ENCODE measurements at places on chromosomes 13 and 19. TPM values are rescaled to one million over a fixed set of nuclear protein-coding genes. Genes with fewer than 3 reads are reported as not detected.
A peak's percentile ranks its signal among the peaks of the same experiment; 100 is the strongest.

DNA sequence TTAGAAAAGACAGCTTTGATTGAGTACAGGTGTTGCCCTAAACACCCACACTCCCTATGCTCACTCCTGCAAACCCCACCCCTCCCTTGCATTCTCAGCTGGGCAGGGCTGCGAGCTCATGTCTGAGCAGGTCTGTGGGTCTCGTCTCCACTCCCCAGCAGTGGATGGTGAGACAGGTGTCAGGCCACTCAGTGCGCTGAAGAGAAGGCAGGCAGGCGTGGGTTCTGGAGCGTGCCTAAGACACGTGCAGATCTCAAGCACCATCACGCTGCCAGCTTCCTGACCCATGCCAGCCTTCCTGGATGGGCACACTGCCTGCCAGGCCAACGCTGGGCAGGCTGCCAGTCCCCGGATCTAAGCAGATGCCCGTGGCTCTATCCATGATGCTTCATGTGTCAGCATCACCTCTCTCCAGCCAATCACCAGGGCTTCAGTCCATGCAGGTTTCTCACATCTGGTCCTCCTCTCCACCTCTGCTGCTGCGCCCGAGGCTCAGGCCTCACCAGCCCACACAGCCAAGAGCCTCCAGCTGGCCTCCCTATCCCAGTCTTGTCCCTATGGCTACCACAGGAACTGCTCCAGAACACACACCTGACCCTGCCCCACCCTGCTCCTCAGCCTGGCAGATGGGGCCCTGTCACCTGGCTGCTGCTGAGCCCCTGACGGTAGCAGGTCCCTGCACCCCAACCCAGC is 42.6 kb downstream of the EPS15L1 start:
- no peak for DNase-seq

DNA sequence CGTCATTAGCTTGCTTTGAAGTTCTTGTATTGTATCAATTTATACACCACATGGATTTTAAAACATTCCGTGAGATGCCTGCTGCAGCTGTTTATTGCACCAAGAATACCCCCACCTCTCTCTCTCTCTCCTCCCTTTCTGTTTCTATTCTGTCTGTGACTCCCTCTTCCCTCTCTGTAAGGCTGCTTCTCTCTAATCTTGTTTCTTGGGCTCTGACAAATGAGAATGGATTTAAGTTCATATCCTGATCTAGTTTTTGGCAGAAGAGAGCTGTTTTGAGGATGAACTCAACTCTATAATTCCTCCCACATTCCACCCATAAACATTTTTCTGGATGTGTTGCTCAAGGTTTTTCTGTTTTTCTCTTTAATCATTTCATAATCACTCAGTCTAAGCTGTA is 144.3 kb upstream of the FRY start:
- no peak for DNase-seq

Gene FXYD3
- 0.68 TPM for total RNA-seq

DNA sequence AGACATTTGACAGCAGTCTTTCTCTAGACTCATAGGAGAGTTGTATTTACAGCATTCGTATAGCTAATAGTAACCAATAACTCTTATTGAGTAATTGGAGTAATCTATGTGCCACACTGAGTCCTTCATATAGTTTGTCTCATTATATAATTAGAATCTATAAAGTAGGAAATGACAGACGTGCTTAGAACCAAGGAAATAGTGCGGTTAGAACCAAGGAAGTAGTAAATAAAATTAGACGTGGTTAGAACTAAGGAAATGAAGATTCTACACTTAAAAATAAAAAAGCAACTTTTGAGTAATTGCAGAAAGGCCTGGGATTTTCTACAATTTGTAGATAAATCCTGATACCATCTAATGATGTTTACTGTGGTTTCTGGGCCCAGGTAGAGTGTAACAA is 107.8 kb upstream of the TNFSF11 start:
- no peak for DNase-seq

Gene PRX
- 3.7 TPM for total RNA-seq

DNA sequence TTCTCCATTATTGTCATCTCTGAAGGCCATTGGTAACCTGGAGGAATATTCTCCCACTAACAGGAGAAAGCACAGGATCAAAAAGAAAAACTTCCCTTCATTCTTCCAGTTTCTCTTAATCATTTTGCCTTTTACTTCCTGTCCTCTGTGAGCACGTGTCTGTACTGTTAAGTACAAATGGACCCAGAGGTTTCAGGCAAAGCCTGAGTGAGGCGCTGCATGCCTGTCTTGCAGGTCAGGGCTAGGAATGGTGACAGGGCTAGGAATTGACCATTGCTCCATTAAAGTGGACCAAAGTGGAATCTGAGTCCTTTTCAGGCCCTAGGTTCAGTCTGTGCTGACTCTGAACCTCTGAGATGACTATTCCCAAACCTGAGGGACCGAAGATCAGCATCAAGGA is 326.7 kb downstream of the SHISA2 start:
- no peak for DNase-seq

DNA sequence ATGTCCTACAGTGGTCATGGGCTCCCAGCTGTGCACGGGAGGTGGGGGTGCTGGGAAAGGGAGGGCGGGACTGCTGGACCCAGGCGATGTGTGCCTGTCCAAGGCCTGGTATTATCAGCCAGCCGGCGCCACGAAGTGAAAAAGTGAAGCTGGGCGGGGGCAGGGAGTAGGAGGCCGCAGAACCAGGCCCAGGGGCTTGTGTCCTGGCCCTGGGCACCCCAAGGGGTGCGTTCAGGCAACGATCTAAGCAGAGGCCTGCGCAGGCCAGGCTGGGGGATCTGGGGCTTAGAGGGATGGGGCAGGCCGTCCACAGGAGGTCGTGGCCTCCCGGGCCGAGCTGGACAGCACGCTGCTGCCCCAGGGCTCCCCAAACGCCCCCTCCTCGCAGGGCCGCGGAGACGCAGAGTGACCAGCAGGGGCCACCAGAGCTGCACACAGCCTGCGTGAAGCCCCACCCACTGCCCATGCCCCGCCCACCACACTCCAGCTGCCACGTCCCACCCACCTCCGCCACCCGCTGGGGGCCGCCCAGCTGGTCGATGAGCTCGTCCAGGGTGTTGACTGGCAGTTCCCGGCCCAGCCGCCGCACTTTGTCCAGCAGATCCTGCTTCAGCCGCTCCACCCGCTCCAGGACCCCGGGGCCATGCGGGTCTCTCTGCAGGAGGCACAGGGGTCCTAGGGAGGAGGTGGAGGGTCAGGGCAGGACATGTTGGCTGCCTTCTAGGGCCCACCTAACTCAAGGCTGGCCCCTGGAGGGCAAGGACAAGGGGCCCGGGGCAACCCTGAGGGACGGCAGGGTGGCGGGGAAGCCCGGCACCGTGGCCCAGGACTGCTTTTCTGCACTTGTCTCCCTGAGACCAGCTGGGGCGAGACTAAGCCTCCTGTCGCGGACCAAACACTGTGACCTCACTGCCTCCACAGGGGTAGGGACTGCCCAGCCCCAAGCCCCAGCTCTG is 9.5 kb downstream of the GPX4 start:
- peak; percentile 86 for DNase-seq

Gene SIAH3
- total RNA-seq: not detected

GRCh38 chr19:38283271-38283670 is 18.9 kb downstream of the SPINT2 start:
- no peak for DNase-seq

Gene SLC25A41
- total RNA-seq: 0.71 TPM

Measured in thoracic aorta (tissue), 2 donors.